ENCODE measurements at places on chromosomes 12 and 14. TPM values are rescaled to one million over a fixed set of nuclear protein-coding genes. Genes with fewer than 3 reads are reported as not detected.
A peak's percentile ranks its signal among the peaks of the same experiment; 100 is the strongest.

- DNase-seq: peak; percentile 95
These were observed 53.8 kb downstream of the SSH1 start for GRCh38 chr12:108803428-108804105.

CBLN3 gene
- not detected for total RNA-seq

GRCh38 chr12:46233423-46233822 is 35.4 kb downstream of the SLC38A1 start:
- DNase-seq: peak; percentile 63

DNA sequence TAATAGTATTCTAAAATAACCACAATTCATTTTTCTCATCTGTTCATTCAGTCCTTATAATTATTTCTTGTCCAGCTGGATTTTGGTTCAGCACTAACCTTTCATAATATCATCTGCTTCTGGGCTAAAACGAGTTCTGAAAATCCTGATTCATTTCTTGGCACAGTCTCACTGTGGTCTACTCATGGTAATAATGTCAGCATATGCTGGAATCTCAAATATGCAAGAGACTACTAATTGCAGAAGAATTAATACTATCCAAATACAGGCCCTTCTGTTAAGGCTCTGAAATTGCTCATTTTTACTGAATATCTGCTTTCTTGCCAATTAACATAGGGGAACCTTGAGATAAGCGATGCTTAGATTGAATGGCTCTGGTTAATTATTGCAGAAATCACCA is 597.1 kb downstream of the RPL10L start:
- DNase-seq: no peak

GRCh38 chr12:2691345-2692071 is 103.3 kb upstream of the FKBP4 start:
- DNase-seq: peak; percentile 69

FGF6 gene
- total RNA-seq: not detected

ANG gene
- total RNA-seq: 45.2 TPM

SCN8A gene
- 1.2 TPM for total RNA-seq

GRCh38 chr14:90319173-90319572 is 12.6 kb downstream of the NRDE2 start:
- DNase-seq: no peak

- peak; percentile 72 for DNase-seq
These were observed 7.3 kb downstream of the ULK1 start for GRCh38 chr12:131901431-131902331.

KRT6C gene
- not detected for total RNA-seq

DNA sequence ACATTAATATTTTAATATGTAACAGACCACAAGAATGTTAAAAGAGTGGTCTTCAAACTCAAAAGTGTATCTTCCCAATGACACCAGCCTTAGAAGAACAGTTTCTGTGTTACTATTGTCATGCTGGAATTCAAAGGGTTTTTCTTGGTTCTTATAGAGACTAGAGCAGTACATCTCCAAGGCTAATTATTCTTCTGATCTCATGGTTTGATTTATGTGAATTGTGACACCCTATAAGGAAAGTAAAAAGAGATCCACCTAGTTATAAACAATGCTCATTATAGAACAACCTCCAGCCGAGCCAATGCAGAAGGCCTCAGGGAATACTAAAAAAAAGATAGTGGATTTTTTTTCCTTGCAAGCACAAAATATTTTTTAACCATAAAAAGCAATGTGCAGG is 65.5 kb downstream of the PTPRO start:
- no peak for DNase-seq

GRCh38 chr14:20750194-20750593 is 4.5 kb downstream of the EDDM3A start:
- no peak for DNase-seq

DNA sequence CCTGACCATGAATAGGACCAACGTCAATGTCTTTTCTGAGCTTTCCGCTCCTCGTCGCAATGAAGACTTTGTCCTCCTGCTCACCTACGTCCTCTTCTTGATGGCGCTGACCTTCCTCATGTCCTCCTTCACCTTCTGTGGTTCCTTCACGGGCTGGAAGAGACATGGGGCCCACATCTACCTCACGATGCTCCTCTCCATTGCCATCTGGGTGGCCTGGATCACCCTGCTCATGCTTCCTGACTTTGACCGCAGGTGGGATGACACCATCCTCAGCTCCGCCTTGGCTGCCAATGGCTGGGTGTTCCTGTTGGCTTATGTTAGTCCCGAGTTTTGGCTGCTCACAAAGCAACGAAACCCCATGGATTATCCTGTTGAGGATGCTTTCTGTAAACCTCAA is 17.3 kb downstream of the GPRC5A start:
- no peak for DNase-seq

- DNase-seq: no peak
These were observed 275.7 kb downstream of the NEDD1 start for GRCh38 chr12:97182769-97183168.

DNA sequence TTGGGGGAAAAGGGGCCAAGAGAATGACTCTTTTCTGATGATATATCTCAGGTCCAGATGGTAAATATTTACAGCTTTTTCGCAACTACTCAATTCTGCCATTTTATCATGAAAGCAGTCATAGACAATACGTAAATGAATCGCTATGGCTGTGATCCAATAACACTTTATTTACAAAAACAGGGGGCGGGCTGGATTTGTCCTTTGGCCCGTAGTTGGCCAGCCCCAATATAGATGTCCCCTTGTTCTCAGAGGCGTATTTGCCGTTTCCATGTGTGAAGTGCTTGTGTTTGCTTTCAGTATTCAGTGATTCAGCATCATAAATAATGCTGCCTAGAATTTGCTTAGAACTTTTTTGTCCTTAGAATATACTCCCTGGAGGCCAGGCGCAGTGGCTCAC is 77.2 kb downstream of the CCDC92 start:
- DNase-seq: no peak

- no peak for DNase-seq
These were observed 36.3 kb upstream of the MAP3K9 start for GRCh38 chr14:70845601-70846000.

DNA sequence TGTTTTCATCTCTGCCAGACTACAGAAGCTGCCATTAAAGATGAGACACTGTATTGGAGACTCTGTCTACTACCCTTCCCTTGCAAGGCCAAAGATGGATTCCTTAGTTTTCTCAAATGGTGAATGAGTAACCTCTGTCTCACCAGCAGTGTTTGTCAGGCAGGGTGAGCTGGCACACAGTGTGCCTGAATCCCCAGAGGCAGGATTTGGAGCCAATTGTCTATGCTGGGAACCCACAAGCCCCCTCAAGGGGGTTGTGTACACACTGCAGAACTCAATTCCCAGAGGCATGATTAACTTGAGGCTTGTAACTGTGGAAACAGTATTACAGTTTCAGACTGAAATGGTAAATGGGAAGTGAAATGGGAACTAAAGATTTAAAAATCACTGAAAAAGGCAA is 136.8 kb upstream of the PTPRB start:
- DNase-seq: no peak

RD3L gene
- total RNA-seq: not detected

DBX2 gene
- not detected for total RNA-seq

DNA sequence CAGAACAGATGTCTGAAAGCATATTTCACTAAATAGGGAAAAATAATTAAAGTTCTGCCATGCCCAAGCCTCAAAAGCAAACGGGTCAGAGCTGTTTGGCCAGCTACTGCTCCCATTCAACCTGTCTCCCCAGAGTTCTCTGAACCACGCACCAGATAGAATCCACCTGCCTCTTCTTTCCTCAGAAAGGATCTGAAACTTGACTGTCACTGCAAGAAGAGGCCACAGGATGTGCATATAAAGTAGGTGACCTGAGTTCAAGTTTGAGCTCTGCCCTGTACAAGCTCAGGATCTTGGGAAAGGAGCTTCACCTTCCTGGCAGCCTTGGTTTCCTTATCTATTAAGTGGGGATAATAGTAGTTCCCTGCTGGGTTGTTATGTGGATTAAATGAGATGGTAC is 91.8 kb downstream of the NUAK1 start:
- DNase-seq: no peak

DNA sequence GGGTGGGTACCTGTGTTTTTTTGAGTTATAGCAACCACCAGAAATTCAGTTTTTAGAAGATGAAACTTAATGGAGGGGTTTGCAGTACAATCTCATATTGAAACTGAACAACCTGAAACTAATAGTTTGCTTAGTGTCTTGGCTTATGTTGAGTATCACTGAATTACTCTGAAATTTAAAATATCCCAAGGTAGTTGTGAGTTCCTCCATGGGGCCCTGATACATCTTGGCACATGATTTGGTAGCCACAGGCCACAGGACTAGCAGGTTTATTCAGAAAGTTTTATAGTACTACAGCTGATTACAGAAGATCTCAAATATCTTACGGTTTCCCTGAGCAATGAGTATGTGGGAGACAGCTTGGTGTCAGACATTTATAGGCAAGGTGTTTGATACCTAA is 10.4 kb downstream of the PTGES3 start:
- no peak for DNase-seq

- no peak for DNase-seq
These were observed 190.9 kb downstream of the ETV6 start for GRCh38 chr12:11840366-11840765.

GRCh38 chr14:68362846-68363245 is 430.0 kb downstream of the ZFP36L1 start:
- no peak for DNase-seq

DNA sequence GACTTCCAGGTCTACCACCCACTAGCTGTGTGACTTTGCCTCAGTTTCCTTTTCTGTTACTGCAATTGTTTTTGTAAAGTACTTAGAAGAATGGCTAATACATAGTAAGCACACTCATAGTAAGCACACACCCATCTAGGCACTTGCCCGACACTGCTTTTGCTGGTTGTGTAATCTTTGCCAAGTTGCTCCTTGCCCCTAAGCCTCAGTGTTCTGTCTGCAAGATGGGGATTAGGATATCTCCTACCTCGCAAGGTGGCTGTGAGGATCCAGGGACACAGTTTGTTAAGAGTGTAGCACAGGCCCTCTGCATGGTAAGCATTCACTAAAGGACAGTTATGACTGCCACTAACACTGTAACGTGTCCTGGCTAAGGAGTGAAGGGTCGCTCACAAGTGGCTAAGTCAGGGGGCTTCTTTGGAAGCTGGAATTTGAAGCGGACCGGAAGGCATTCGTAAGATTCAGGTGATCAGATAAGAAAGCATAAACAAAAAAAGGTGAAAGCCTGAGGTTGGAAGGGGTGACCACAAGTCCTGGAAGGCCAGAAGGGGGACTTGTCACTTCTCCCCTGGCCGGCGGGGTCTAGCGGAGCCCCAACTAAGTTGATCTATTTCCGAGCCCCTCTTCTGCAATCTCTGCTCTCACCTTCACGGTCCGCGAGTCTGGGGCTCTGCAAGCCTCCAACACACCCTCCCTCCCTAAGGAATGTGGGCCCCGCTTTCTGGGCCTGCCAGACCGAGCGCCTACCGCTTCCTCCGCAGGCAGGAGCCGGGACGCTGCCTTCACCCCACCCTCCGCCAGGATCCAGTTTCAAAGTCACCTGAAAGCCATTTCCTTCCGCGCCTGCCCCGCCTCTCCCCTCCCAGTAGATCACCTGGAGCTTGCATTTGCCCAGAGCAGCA is 1.5 kb upstream of the PLEKHG3 start:
- peak; percentile 92 for DNase-seq

- DNase-seq: no peak
These were observed 19.9 kb upstream of the STXBP6 start for GRCh38 chr14:25069879-25070278.

OR6C76 gene
- not detected for total RNA-seq

DNA sequence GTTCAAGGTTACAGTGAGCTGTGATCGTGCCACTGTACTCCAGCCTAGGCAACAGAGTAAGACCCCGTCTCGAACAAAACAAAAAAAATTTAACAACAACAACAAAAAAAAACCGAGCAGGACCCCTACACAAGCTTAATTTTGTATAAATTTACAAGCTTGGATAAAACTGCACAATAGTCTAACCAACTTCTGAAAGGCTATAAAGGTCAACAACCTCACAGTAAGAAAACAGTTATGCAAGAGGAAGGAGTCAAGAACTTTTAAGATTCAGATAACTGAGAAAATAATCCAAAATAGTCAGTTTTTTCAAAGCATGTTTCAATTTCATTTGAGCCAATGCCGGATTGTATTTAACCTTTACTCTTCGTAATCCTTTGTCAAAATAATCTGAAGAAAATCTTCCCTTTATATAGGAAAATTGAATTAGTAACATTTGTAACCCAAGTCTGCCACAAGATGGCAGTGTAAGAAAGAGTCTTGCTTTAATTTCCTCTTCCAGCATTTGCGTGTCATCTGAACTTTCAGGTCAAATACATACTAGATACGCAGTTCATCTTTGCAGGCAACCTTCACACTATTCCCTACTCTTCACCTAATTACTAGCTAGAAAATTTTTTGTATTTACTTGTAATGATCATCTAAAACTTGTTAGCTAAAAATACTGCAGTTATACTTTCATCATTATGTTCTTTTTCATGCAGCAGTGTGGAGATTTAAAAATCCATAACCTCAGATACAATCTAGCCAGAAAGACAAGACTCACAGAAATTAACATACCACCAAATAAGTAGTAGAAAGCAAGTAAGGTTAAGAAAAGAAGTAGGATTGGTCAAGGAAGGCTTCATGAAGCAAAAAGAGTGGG is 5.8 kb downstream of the CCNB1IP1 start:
- peak; percentile 85 for DNase-seq

GRCh38 chr12:131024721-131025120 is 71.0 kb downstream of the ADGRD1 start:
- DNase-seq: no peak

DNA sequence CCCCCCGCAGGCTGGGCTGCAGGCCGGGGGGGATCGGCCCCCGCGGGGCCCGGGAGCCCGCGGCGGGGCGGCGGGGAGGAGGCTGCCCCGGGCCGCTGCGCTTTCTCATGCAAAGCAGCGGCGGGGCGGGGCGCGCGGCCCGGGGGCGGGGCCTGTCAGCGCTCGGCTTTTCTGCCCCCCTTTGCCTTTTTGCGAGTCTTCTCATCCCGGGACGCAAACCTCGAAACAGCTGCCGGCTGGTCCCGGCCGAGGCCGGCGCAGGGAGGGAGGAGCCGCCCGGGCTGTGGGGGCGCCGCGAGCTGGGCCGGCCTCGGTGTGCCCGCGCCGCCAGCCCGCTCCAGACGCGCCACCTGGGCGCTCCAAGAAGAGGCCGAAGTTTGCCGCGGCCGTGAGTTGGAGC is at the start of gene FZD10:
Gene FZD10 (plus strand): TSS at position 198 of the 400 bp plus-strand sequence. CDS start 479 bp downstream, outside the sequence.
- DNase-seq: peak; percentile 83

DNA sequence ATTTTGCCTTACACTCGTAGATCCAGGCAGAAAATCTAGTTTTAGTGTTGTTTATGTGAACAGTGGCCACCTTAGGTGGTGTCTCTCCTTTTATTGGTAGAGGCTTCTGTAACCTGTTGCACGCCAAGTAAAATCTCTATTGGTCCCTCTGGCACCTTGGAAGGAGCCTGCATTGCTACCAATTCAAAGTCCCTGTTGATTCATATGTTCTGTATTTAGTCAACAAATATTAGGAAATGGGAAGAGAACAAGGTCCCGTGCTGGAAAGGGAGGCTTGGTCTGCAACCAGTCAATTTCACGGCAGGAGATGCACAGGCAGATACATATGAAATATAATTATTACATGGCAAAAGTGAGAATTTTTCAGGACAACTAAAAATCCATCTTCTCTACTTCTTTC is 6.4 kb upstream of the GPHN start:
- no peak for DNase-seq

- DNase-seq: no peak
These were observed 159.2 kb downstream of the PAX9 start for GRCh38 chr14:36820901-36821300.
